Activated CD4-positive, alpha-beta T cell treated with anti-CD3 and anti-CD28 coated beads, Interleukin-10, Interleukin-2, amounts not matched to agents 100 ng/mL and 50 ng/mL, durations not matched to agents 16 hours and 8 hours (primary cell): ENCODE measurements at places on chromosomes 5 and 9.
A peak's percentile ranks its signal among the peaks of the same experiment; 100 is the strongest.

GRCh38 chr5:144598451-144599068, 427.9 kb downstream of the KCTD16 start:
- no peak for DNase-seq

DNA sequence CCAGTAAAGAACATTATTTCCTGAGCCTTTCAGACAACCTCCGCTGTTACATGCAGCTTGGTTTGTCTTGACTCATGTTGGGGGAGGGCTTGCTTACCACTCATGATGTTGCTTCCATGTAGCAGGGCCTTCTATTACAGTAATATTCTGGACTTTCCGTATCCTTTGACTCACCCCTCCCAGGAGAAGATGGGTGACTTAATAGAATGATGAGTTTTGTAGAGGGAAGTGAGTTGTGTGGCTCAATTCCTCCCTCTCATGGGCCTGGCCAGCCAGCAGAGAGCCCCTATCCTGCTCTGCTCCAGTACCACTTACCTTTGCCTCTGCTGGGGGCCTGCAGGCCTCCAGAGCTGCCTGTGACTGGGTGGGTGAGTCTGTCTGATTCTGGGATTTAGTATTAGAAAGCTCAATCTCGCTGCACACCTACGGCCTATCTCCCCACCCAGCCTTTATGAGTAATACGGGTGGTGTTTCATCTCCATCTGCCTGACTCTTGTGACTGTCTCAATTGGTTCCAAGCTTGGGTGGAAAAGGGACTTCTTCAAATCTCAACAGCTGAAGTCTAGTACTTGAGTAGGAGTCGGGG, 52.6 kb upstream of the KLF9 start:
- DNase-seq, result peak; percentile 20

GRCh38 chr9:98576354-98576753, 132.4 kb downstream of the GABBR2 start:
- peak; percentile 21 for DNase-seq

GRCh38 chr5:50593681-50594080, 72.8 kb upstream of the PARP8 start:
- peak; percentile 79 for DNase-seq

DNA sequence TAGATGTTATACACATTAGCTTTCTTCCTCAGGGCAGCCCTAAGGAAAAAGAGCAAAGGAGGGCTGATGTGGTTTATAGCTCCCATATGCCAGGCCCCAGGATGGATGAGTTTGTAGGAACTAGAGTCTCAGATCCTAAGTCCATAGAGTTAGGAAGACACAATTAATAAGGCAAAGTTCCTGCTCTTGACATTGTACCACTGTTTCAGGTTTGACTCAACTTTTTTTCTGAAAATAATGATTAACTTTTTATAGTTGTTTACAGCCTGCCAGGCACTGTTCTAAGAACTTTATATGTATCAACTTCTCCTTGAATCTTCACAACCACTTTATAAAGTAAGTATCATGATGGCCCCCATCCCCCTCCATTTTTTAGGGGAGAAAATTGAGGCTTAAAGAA, 339.5 kb downstream of the PDE4D start:
- DNase-seq, result no peak

- DNase-seq, result peak; percentile 76
These were observed 37.3 kb upstream of the FYB1 start for GRCh38 chr5:39256477-39257235.

- no peak for DNase-seq
These were observed 18.0 kb downstream of the FAM174A start for GRCh38 chr5:100553209-100553608.

GRCh38 chr5:169091396-169091980, 209.5 kb downstream of the SLIT3 start:
- DNase-seq, result no peak

DNA sequence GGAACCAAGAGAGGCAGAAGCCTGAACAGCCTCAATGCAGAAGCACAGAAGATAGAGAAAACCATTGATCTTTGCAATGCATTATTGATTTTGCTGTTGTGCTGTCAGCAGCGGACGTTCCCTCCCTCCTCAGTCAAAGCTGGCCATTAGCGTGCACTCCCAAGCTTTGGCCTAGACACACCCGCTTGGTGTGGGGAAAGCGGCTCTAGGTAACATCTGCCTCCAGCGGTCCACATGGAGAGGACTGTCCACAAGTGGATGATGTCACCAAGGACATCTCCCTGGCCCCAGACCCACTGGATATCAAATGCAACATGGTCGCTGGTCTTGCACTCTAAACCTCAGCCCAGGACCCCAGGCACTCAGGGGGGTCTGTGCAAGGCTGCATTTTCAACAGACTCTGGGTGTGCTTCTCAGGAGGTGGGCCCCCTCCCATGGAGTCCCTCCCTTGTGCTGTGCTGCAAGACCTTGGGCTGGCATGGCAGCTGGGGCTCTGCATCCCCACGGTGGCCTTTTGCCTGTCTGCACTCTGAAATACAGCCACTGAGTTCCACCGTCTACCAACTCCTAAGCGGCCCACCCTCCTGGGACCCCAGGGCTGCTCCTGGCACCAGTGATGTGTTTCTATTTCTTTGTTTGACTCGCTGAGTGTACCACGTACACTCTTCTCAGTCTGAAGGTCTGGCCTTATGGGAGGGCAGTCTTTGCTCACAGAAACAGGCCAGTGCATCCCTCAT, 1.9 kb downstream of the SEMA4D start:
- DNase-seq, result no peak

DNA sequence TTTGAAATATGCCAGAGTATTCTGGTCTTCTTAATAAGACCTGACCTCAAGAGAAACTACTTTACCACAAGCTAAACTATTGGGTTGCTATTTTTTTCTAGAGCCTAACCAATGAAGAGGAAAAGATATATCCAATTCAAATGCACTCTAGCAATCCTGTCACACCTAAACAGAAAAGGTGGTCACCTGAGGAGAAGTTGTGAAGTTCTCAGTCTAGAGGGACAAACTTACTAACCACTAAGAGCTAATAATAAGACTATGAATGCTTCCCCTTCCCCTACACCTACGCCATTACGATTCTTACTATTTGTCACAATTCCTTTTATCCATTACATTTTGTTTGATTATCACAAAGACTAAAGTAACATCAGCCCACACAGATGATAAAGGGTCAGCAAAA, 29.7 kb downstream of the RLN2 start:
- DNase-seq, result no peak

- no peak for DNase-seq
These were observed 504.6 kb downstream of the RASEF start for GRCh38 chr9:82558346-82558745.

DNA sequence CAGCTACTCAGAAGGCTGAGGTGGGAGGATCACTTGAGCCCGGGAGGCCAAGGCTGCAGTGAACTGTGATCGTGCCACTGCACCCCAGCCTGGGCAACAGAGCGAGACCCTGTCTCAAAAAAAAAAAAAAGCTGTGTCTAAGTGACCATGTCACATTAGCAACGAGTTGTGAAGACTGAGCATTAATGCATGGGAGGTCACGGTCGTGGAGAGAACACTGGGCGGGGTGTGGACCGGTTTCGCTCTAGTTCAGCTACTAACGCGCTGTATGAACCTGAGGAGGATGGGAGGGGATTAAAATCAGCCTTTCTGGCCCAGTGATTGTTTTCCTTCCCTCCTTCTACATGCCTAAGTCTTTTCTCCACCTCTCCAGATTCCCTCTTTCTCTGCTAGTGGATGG, 56.7 kb upstream of the CARTPT start:
- no peak for DNase-seq

DNA sequence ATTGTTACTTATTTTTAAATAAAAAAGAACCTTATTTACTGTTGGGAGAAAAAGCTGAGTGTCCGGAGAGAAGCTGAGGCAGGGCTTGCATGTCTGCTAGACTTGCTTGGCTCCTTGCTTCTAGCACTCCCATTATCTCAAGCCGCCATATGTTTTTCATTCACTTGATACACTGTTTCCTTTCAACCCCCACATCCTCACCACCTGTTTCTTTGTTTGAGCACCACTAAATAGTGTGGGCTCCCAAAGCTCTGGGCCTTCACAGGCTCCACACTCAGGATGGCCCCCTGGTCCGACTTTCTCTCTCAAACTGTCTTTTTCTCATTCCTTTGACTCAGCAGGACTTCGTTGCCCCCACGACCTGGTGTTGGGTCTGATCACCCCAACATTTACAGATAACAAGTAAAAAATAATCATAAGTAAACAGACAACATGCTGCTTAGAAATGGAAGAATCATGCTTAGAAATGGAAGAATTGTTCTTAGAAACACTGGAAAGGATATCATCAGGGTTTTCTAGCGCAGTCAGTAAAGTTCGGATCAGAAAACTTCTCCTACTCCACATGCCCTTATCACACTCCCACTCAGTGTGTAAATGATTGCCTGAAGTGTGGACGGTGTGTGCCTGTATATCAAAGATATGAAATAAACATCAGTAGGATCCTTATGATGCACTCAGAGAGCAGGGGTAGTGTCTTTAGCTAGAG, 58.5 kb downstream of the APTX start:
- DNase-seq, result no peak

- DNase-seq, result no peak
These were observed 36.9 kb downstream of the PARP8 start for GRCh38 chr5:50703367-50703666.

DNA sequence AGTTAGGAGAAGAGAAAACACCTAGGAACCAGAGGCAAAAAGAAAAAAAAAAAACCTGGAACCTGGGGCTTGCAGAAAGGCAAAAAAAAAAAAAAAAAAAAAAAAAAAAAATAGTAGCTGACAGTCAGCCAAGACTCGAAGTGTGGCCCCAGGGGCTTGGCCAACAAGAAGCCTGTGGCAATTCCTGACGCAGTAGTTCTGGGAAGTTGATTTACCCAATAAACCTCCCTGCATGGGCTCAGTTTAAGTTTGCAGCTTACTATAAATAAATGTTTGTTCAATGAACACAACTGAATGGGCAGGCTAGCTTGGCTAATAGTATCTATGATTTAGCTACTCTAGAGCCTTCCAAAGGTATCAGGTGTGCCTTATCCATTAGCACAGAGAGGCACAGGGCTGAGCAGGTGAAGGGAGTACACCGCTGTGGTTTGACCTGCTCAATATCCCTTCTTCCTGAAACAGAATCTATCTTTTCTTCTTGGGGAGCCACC, 21.3 kb upstream of the GLRX start:
- DNase-seq, result no peak

GRCh38 chr5:151733358-151734063, 24.9 kb downstream of the ATOX1 start:
- DNase-seq, result no peak

- no peak for DNase-seq
These were observed 1019.9 kb upstream of the WWC1 start for GRCh38 chr5:167271511-167271910.

DNA sequence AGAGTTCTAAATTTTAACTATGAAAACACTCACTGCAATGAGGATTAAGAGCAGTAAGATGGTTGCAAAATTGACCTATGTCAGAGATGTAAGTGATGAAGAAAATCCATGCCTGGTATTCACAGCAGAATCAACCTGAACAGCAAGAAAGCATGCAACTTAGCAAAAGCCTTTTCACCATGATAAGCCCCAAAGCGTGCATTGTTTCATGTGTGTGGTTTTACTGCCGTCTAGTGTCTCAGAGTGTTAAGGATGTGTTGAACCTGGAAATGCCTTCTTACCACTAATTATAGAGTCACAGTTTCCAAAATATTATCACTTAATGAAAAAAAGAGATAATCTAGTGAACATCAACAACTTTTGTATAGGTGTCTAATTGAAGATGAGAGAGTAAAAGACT, 415.2 kb upstream of the TRPC7 start:
- no peak for DNase-seq

DNA sequence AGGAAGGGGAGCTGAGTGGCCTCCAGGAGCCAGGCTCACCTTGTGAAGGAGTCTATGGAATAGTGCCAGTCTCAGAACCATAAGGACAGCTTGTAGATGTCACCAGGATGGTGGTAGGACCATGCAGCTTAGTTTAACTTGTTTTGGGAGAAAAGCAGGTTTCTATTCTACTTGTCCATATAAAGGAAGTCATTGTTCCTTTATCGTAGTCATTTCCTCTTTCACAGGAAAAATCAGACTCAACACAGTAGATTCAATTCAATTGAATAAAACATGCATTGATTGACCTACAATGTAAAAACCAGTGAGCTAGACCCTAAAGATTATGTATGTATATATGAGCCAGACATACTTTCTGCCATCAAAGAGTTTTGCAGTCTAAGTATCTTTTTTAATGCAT, 53.3 kb downstream of the MEGF10 start:
- DNase-seq, result no peak

- no peak for DNase-seq
These were observed 34.7 kb downstream of the GABRP start for GRCh38 chr5:170818232-170818631.

DNA sequence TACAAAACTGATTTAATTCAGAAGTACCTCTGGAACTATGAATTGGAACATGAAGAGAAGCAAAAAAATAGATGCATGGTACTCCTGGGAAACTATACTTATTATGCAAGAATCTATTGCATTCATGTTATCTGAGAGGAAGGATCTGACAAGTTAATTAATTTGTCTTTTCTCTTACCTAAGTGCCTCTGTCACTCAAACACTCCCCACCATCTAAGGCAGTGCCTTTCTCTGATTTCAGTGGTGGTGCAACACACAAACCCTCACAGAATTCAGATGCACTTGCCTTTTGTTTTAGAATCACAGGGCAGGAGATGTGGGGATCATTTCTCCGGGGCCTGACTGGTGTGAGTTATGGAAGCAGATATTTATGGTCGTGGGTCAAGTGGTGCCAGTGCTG, 52.5 kb upstream of the C9orf72 start:
- no peak for DNase-seq

- DNase-seq, result no peak
These were observed 191.0 kb downstream of the GLIS3 start for GRCh38 chr9:4108754-4109465.

DNA sequence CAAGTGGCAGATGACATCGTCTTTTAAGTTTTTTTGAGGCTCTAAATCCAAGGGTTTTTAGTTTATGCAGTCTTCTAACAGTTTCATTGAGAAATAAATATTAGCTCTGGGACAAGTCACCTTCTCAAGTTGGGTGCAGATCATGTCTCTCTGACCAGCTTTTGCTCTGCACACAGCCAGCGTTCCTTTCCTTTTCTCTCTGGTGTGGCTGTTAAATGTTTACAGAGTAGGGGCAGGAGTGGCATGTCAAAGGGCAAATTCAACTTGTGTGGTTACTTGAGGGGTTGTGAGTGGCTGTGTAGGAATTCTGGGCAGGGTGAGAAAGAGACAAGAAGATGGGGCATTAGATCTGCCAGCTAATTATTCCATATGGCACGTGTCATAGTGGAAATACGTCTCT, 187.5 kb upstream of the HMHB1 start:
- no peak for DNase-seq

- peak; percentile 72 for DNase-seq
These were observed at the start of gene GNG10 for GRCh38 chr9:111661150-111661801. Gene GNG10 (plus strand): TSS chr9:111661605. CDS start chr9:111661635, 30 bp downstream.

- no peak for DNase-seq
These were observed 335.8 kb upstream of the PUM3 start for GRCh38 chr9:3179711-3180110.

DNA sequence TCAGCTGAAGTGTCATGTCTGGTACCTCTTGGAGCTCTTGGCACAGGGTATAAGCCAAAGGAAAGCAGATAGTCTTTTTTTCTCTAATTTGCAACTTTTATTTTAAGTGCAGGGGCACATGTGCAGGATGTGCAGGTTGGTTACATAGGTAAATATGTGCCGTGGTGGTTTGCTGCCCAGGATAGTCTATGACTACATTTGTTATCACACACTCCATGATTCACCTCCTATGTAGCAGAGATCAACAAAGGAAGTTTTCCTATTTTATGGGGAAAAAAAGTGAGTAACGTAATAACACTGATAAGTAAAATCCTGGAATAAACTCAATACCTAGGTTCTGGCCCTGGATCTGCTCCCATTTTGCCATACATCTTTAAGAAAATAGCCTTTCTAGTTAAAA, 234.6 kb downstream of the CAAP1 start:
- no peak for DNase-seq

- peak; percentile 61 for DNase-seq
These were observed 8.0 kb downstream of the GLIPR2 start for GRCh38 chr9:36144309-36145232.
